ENCODE measurements at places on chromosomes 5 and 9.

DNA sequence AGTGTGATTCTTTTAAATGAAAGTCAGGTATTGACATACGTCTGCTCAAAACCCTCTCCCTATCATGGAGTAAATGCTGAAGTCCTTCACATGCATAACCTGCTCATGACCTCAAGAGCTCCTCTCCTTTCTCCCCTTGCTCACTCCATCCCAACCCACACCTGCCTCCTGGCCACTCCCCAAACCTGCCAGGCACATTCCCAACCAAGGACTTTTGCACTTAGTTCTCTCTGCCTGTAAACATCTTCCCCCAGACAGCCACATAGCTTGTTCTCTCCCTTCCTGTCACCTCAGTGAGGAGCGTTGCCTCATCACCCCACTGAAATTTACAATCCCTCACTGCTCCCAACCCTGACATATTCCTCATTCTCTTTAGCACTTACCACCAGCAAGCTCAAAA, 8.7 kb downstream of the SETD9 start:
- no peak for DNase-seq

DNA sequence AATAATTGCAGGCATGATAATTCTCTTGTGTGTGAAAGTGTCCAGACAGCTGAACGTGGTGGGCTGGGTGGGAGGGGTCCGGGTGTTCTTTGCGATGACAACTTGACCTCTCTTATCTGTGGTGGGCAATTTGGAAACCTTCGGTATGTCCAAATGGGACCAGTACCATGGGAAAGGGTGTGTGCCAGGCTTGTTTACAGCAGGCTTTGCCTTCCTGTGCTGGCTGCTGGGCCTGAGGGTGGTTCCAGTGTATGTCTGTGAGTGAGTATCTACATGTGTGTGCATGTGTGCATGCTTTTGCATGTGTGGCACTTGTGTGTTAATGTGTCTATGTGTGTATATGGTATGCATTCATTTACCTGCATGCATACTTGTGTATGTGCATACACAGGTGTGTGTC, 166.4 kb downstream of the GADD45G start:
- no peak for DNase-seq

DNA sequence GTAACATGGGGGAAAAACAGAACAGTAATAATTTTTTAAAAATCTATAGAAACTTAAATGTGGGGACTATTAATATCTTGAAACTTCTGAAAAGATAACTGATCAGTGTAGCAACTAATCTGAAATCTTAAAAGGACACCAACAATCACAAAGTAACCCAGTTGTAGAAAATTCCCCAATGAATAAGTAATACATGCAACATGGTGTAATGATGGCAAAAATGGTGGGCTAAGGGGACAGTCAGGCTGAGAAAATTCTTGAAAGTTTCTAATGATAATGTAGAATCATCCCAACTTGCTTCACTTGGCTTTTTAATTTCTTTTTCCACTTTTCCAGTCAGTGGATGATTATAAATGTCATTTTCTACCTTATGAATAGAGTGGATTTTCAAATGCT, 5.4 kb downstream of the NFIL3 start:
- DNase-seq = no peak

GRCh38 chr9:115413304-115413703, 295.3 kb upstream of the TNC start:
- DNase-seq = no peak

Data from left ventricle myocardium inferior (tissue), 1 donor.